Stimulated activated CD8-positive, alpha-beta memory T cell treated with anti-CD3 and anti-CD28 coated beads, Interleukin-12 subunit alpha, Interleukin-12 subunit beta, amount 100 ng/mL, for 4 hours (primary cell): ENCODE measurements at places on chromosomes 6 and 20.
A peak's percentile ranks its signal among the peaks of the same experiment; 100 is the strongest.

DNA sequence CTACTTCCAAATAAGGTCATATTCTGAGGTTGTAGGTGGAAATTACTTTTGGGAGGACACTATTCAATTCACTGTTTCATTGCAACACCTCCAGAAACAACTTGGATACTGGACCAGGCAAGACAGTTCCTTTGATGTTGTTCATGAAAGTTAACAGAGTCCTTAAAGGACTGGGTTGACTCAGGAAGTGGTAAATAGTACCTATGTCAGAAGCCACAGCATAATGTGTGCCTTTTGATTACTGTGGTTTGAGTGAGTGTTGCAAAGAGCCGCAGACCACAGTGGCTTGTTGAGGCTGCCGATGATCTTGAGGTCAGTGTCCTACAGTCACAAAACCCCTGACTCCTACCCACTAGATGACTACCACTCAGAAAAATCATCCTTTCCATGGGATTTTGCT, 10.9 kb downstream of the IL20RA start:
- peak; percentile 28 for DNase-seq

DNA sequence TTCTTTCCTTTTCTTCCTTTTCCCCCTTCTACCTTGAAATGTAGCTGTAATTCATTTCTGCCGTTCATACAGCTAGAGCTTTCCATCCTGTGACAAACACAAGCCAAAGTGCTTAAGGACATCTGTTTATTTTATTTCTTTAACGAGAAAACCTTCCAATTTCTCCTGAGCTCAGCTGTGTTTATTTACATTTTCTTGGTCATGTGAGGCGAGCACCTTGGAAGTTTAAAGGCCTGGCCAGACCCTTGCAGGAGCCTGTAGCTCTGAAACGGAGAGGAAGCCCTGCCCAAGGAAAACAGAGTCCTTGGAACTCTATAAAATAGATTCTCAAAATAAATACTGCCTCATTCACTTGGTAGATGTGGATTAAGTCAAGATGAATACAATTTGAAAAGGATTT, 223.1 kb downstream of the EYA2 start:
- no peak for DNase-seq

- no peak for DNase-seq
Measured at GRCh38 chr6:22145823-22146677, 150.8 kb downstream of the PRL start.

DNA sequence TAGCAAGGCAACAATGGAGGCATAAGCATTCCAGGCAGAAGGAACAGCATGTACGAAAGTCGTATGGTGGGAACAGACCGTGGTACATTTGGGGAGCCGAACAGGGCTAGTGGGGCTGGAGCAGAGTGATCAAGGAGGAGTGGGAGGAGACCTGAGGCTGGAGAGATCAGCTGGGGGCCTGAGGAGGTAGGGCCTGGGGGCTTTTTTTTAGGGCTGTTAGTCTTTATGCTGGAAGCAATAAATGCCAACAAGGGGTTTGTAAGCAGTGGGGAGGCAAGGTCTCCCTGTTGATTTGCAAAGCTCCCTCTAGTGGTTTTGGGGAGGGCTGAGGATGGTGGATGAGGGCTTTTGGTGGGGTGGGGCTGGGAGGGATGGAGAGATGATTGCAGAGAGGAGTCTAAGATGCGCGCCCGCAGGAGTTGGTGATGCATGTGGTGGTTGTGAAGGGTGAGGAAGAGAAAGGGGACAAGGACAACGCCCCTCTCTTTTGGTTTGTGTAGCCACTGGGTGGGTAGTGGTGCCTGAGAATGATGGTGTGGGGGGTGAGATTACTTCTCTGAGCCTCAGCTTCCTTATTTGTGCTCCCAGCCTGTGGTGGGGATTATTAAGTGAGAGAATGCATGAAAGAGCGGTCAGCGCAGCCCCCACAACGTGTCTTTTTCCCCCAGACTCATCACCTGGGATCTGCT, 74.1 kb upstream of the TOX2 start:
- DNase-seq: no peak

GRCh38 chr6:108940741-108941140, 92.5 kb downstream of the ARMC2 start:
- DNase-seq: no peak

DNA sequence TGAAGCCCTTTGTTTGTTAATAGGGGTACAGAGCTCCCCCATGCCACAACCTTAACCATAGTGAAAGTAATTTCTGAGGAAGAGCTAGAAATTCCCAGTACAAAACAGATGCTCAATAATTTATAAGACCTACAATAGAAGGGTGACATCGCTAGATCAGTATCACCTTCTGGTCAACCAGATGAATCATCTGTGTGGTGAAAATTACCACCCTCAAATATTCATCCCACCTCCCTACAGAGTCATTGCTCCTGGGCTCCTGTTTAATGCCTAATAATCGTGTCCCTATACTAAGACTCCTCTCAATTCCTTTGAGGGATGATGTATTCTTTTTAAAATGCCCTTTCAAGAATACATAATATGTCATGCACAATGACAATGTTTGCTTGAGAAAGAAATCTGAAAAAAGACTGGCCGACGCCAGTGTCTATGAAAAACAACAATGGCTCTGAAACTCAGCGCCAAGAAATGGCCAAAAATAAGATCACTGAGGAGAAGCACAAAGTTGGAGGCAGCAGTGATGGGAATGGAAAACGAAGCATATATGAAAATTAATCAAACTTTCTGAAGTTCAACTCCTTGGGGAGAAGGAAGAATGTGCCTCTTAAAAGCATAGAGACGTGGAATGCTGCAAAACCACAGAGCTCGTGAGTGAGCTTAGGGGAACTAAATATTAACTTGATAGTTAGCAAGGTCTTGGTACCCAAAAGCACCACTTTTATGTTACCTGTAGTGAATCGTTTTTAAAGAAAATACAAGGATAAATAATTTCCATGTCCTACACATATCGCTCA, 11.0 kb upstream of the ADGRF5 start:
- DNase-seq: no peak

DNA sequence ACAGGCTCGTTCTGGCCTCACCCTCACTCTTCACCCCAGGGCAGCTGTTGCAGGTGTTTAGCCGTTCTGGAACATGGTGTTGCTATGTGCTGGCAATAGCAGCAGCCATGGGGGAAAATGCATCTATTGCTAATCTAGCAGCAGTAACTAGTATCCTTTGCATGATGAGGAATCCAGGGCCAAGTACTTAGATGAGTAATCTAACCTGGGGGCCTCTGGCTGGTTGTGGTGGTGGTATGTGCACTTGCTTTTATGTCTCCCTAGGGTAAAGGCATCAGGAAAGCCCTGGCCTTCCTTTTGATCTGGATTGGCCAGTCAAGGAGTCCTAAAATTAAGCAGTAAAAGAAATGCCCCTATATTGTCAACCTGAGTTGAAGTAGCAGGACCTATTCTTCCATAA, 594.5 kb upstream of the MAP3K7 start:
- DNase-seq: no peak
